Left ventricle myocardium inferior (tissue), 1 donor: ENCODE measurements at places on chromosomes 13 and 19.
A peak's percentile ranks its signal among the peaks of the same experiment; 100 is the strongest.

DNA sequence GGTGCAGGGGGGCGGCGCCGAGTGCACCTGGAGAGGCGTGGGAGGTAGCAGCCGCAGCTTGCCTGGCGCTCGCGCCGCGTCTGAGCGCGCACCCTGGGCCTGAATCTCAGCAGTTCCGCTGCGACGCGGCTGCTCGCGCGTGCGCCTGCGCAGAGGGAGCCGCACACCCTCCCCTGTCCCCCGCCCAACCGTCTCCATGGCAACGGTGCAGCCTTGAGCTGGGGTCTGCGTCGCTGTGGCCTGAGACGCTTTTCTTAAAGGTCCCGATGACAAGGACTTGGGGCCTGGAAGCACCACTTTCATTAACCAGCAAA, at the start of gene PNMA8B:
PNMA8B (minus strand) TSS at position 82 of the 314 bp plus-strand sequence. CDS start 402 bp downstream, outside the sequence.
- peak; percentile 63 for DNase-seq

GRCh38 chr19:52196256-52196967, 6.6 kb downstream of the PPP2R1A start:
- no peak for DNase-seq

GRCh38 chr13:46202966-46203365, 8.8 kb upstream of the LRRC63 start:
- no peak for DNase-seq

- DNase-seq, result no peak
These were observed 8.5 kb downstream of the CCDC8 start for GRCh38 chr19:46404753-46405468.

GRCh38 chr19:15701757-15702533, 25.9 kb upstream of the OR10H2 start:
- DNase-seq, result no peak
